ENCODE measurements at places on chromosomes 16 and 17. TPM values are rescaled to one million over a fixed set of nuclear protein-coding genes. Genes with fewer than 3 reads are reported as not detected.

- H3K27ac ChIP-seq: no peak overlapping the region
- H3K4me3 ChIP-seq: no peak overlapping the region
- no peaks in the 10 kb centered on the region for H3K36me3 ChIP-seq
- peaks cover 12% of the 10 kb centered on the region for H3K4me1 ChIP-seq
- H3K27me3 ChIP-seq: no peaks in the 10 kb centered on the region
These were observed 12.7 kb downstream of the DNAAF8 start for GRCh38 chr16:4746991-4747574.

DNA sequence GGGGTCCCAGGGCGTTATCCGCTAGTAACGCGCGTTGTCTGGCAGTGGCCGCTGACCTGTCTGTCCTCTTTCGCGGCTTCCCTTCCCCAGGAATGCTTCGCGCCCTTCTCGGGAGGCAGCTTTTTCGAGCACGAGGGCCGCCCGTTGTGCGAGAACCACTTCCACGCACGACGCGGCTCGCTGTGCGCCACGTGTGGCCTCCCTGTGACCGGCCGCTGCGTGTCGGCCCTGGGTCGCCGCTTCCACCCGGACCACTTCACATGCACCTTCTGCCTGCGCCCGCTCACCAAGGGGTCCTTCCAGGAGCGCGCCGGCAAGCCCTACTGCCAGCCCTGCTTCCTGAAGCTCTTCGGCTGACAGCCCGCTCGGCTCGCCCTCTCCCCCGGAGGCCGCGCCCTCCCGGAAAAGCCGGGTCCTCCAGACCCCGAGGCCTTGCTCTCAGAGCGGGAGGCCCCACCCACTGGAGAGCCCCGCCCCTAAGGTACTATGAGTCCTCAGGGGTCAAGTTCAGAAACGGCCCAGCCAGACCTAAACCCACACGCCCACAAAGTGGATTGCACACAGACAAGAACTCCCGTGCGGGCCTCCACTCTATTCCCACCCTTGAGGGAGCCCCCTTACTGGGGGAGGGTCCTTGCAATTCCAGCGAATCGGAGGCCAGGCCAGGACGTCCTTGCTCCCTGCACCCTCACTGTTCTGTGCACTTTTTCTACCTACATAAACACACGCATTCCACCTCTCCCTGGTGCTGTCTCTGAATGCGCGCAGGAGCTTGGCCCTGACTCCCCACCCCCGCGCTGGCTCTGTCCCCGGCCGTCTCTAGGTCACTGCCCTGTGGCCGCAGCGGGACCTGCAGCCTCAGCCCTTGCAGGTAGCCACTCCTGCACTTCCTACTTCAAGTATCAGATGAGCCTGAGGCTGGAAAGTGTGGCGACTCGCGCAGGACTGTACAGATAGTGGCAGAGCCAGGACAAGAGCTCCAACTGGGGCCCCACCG is 5.4 kb upstream of the SLC5A2 start:
- DNase-seq: no peak
- H3K4me3 ChIP-seq: peak overlapping the region; percentile 91
- H3K27ac ChIP-seq: no peak overlapping the region

GRCh38 chr17:1047177-1047878 is 50.4 kb downstream of the TIMM22 start:
- peak overlapping the region; percentile 43 for H3K27ac ChIP-seq
- H3K36me3 ChIP-seq: peaks cover 2% of the 10 kb centered on the region
- H3K4me3 ChIP-seq: no peak overlapping the region

TM4SF5 gene
- not detected for total RNA-seq

PGS1 gene
- 54.9 TPM for total RNA-seq

DNA sequence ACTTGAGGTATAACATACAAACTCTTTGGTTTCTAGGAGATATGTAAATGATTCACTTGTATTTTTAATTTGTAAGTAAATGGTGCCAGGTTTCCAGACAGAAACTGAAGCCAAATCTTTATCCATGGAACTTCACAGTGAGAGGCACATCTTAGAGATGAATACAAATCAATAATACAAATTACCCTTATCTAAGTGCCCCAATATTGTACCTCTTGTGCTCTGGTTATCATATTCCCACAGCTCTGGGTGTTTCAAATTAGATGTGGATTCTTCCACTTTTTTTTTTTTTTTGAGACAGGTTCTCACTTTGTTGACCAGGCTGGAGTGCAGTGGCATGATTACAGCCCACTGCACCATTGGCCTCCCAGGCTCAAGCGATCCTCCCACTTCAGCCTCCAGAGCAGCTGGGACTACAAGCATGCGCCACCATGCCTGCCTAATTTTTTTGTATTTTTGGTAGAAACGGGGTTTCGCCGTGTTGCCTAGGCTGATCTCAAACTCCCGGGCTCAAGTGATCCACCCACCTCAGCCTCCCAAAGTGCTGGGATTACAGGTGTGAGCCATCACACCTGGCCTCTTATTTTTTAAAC is 38.0 kb upstream of the DHX40 start:
- H3K27ac ChIP-seq: no peak overlapping the region
- H3K4me1 ChIP-seq: peaks cover 2% of the 10 kb centered on the region
- DNase-seq: no peak
- H3K27me3 ChIP-seq: peaks cover 23% of the 10 kb centered on the region
- no peak overlapping the region for H3K4me3 ChIP-seq

FOXK2 gene
- 41.5 TPM for total RNA-seq

- no peaks in the 10 kb centered on the region for H3K4me1 ChIP-seq
- H3K27me3 ChIP-seq: no peaks in the 10 kb centered on the region
- DNase-seq: no peak
These were observed 267.1 kb upstream of the MYOCD start for GRCh38 chr17:12398441-12399051.

- no peak for DNase-seq
- H3K4me3 ChIP-seq: peak overlapping the region; percentile 97
- peaks cover 38% of the 10 kb centered on the region for H3K4me1 ChIP-seq
- no peaks in the 10 kb centered on the region for H3K27me3 ChIP-seq
- H3K36me3 ChIP-seq: no peaks in the 10 kb centered on the region
- peak overlapping the region; percentile 95 for H3K27ac ChIP-seq
These were observed 631 bp downstream of the TRAF7 start for GRCh38 chr16:2155977-2156848.

- no peak overlapping the region for H3K27ac ChIP-seq
- no peaks in the 10 kb centered on the region for H3K36me3 ChIP-seq
- H3K4me3 ChIP-seq: peak overlapping the region; percentile 36
- peaks cover 17% of the 10 kb centered on the region for H3K4me1 ChIP-seq
These were observed 199.9 kb upstream of the CIBAR2 start for GRCh38 chr16:85312174-85312573.

PMP22 gene
- not detected for total RNA-seq

DNA sequence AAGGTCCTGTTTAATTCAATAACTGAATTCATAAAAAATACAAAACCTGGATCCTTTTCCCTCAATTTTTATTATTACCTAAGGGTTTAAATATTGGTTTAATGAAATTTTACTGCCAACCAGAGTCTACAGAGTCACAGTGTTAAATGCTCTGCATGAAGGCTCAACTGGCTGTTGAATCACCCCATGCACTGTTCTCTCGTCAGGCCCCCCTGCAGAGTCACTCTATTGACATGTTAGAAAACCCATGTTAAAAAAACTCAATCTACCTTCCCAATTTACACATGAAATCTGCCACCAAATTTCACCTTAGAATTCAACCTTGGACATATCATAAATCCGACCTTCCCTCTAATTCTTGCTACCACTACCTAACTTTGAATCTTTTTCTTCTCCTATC is 43.3 kb upstream of the ULK2 start:
- H3K4me1 ChIP-seq: peaks cover 6% of the 10 kb centered on the region
- H3K27ac ChIP-seq: no peak overlapping the region
- no peaks in the 10 kb centered on the region for H3K27me3 ChIP-seq
- H3K36me3 ChIP-seq: peaks cover 10% of the 10 kb centered on the region

- no peak overlapping the region for H3K4me3 ChIP-seq
- peaks cover 38% of the 10 kb centered on the region for H3K27me3 ChIP-seq
- H3K4me1 ChIP-seq: no peaks in the 10 kb centered on the region
- no peak overlapping the region for H3K27ac ChIP-seq
- DNase-seq: no peak
These were observed 324.8 kb downstream of the PMP22 start for GRCh38 chr17:14940108-14940937.

EPX gene
- total RNA-seq: not detected

TMEM101 gene
- total RNA-seq: 11.8 TPM

DNA sequence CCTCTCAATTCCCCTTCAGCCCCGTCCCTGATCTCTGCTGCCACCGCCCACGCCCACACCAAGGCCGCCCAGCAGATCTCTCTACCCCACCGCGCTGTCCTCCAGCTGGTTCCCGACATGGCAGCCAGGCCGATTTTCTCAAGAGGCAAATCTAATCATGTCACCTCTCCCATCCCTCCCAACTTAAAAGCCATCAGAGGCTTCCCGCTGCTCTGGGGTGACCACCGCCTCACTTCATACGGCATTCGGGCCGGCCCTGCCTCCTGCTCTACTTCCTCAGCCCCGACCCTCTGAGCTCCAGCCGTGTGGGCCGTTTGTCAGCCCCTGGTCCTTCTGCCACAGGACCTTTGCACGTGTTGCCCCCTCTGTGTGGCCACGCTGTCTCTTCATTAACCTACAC is 63.2 kb downstream of the RPH3AL start:
- H3K27me3 ChIP-seq: peaks cover 13% of the 10 kb centered on the region
- no peak for DNase-seq
- no peaks in the 10 kb centered on the region for H3K4me1 ChIP-seq
- H3K27ac ChIP-seq: peak overlapping the region; percentile 37
- H3K4me3 ChIP-seq: no peak overlapping the region

DNA sequence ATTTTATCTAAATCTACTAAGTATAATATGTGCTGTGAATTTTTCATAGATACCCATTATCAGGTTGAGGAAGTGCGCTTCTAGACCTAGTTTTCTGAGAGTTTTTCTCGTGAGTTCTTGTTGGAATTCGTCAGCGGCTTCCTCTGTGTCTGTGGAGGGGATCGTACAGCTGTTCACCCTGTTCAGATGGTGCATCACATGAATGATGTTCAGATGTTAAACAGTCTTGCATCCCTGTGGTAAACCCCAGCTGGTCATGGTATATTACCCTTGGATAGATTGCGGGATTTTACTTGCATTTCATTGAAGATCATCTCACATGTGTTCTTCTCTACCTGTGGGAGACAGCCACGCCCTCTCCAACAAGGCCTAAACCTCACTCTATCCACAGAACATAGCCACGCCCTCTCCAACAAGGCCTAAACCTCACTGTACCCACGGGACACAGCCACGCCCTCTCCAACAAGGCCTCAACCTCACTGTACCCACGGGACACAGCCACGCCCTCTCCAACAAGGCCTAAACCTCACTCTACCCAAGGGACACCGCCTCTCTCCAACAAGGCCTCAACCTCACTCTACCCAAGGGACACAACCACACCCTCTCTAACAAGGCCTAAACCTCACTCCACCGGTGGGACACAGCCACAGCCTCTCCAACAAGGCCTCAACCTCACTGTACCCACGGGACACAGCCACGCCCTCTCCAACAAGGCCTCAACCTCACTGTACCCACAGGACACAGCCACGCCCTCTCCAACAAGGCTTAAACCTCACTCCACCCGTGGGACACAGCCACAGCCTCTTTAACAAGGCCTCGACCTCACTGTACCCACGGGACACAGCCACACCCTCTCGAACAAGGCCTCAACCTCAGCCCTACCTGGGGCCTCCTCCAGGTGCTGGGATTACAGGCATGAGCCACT is 180.2 kb upstream of the CHMP6 start:
- H3K27ac ChIP-seq: peak overlapping the region; percentile 89
- H3K36me3 ChIP-seq: peaks cover 7% of the 10 kb centered on the region
- H3K27me3 ChIP-seq: no peaks in the 10 kb centered on the region
- H3K4me3 ChIP-seq: peak overlapping the region; percentile 13
- no peak for DNase-seq

GRCh38 chr16:15041271-15042004 is 14.4 kb downstream of the NTAN1 start:
- H3K27me3 ChIP-seq: no peaks in the 10 kb centered on the region
- H3K4me3 ChIP-seq: no peak overlapping the region
- H3K36me3 ChIP-seq: peaks cover 2% of the 10 kb centered on the region
- no peak for DNase-seq
- peak overlapping the region; percentile 47 for H3K27ac ChIP-seq
- peaks cover 2% of the 10 kb centered on the region for H3K4me1 ChIP-seq

DNA sequence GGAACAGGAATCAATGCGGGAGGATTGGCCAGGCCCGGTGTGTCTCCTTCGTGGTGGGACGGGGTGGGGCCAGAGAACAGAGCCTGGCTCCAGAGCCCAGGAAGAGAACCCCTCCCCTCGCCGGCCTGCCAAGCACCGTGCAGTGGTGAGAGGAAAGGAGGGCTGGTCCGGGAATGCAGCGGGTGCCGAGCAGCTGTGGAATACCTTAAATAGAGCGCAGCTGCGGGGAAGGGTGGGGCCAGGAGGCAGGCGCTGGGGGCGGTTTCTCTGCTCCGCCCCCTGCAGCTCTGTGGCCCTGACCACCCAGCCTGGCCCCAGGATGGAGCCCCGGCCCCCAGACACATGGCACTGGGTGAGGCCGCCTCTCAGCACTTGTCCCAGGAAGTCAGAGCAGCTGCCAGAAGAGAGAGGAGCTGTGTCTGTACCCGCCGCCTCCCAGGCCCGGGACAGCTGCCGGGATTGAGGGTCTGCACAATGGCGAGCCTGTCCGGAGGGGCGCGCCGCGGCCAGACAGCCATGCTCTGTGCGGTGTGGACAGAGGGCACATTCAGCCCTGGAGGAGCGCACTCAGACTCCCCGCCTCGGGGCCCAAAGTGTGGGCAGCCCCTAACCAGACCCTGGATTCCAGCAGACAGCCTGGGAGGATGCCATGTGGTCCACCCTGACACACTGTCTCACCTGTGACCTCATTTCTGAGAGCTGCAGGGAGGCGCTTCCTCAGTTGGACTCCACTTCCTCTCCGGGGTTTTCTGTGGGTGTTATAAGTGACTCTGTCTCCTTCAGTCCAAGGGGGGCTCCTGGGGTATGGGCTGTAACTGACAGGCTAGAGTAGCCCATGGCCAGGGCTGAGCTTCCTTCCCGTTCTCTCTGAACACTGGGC is 268.8 kb downstream of the SEC14L1 start:
- DNase-seq: peak; percentile 47
- H3K27me3 ChIP-seq: no peaks in the 10 kb centered on the region
- H3K36me3 ChIP-seq: peaks cover 8% of the 10 kb centered on the region
- peak overlapping the region; percentile 72 for H3K27ac ChIP-seq
- H3K4me3 ChIP-seq: peak overlapping the region; percentile 67

DNA sequence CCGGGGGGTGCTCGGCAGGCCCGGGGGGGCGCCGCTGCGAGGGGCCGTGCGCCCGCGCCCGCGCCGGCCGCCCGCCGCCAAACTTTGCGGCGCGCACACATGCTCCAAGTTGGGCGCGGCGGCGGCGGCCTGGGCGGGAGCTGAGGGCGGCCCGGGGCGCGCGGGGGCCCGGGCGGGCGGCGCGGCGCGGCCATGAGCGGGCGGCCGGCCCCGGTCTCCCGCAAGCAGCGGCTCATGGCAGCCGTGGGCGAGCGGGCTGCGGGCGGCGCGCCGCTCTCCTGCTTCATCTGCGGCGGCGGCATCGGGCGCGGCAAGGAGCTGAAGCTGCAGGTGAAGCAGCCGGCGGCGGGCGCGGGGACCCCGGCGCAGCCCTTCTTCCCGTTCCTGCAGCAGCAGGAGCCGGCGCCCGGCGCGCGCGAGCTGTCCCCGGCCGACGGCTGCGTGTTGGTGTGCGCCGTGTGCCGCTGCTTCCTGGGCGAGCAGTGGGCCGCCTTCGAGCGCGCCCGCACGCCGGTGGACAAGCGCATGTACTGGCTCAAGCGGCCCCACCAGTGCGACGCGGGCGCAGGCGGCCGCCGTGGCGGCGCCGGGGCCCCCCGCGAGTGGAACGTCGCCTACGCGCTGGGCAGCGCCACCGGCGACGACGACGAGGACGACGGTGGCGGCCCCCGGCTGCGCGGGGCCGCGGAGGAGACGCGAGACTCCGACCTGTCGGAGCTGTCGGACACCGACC is 57.2 kb upstream of the CIBAR2 start:
- H3K36me3 ChIP-seq: peaks cover 11% of the 10 kb centered on the region
- no peak for DNase-seq

GRCh38 chr17:356671-357434 is 4.2 kb upstream of the RPH3AL start:
- H3K4me3 ChIP-seq: no peak overlapping the region
- DNase-seq: no peak
- no peaks in the 10 kb centered on the region for H3K36me3 ChIP-seq
